ENCODE measurements at places on chromosomes 7 and 10.

DNA sequence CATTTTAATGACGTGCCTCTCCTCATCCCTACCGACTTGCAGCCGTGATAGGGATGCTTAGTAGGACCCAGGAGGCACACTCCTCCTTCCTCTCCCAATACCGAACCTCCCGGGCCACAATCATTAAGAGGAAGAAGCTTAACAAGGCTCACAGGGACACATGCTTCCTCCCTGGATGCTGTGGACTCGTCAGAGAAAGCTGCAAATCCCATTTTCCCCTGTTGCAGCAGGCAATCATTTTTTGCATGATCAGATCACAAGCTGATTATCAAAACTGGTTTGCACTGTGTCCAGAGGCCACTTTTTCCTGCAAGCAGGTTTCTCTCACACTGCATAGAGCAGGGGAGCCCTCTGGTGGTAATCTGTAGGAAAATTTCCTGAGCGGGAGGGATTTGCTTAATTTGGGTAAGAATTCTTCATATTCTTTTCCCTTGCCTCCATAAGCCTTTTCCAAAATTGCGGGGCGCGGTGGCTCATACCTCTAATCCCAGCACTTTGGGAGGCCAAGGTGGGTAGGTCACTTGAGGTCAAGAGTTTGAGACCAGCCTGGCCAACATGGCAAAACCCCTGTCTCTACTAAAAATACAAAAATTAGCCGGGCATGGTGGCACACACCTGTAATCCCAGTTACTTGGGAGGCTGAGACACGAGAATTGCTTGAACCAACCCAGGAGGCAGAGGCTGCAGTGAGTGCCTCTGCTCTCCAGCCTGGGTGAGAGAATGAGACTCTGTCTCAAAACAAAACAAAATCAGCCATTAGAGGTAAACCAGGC is 16.1 kb upstream of the LAMB4 start:
- DNase-seq, result peak; percentile 61

DNA sequence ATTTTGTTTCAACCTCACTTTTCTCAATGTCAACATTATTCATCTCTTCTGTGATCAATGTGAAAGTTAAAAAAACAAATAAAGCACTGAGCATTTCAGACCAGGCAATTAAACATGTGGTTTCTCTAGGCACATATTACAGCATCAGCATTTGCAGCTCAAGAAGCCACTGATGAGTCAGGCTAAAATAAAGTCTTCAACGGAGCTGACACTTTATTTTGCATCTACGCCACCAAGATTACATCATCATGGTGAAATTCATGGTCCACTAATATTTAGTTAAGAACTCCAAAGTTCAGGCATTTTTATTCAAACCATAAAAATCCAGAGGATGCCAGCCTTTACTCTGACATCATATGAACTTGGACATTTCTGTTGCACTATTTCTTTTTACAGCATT is 33.0 kb downstream of the MAGI2 start:
- no peak for DNase-seq

- no peak for DNase-seq
Measured at GRCh38 chr10:104090611-104091010, 4.9 kb upstream of the COL17A1 start.

DNA sequence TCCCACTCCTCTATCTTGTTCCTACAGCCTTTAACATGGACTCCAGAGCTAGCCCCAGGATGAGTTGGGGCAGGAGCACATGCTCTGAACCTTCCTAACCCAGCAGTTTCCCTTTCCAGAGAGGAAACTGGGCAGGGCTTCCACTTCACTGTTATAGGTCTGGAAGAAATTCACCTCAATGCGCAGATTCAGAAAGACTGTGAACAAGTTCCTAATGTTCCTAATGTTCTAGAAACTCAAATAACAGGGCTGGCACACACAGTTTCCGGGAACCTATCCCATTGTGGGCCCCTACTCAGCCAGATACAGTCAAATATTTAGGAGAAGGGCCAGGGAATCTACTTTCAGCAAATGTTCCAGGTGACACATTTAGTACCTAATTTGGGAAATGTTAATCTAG is 29.7 kb downstream of the ABCC2 start:
- no peak for DNase-seq

DNA sequence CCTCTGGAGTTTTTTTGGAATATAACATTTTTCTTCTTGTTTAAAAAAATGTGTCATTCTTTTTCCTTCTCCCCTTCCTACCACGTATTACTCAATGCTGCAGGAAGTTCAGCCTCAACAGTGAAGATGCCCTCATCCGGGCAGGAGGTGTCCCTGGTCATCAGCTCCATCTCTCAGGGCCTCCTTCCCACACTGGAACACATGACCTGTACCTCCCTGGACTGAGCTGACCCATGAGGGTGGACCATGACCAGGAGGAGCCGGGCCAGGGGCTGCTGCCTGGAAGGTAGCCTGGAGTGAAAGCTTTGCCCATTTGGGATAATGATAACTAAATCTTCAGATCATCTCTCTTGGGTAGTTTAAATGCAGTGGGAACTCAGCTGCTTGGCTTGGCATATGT is 316.5 kb upstream of the ZMIZ1 start:
- DNase-seq, result peak; percentile 52

GRCh38 chr7:82053453-82054032 is 283.7 kb upstream of the HGF start:
- DNase-seq, result no peak
